ENCODE measurements at places on chromosomes 11 and 22.

- DNase-seq, result no peak
Observed at GRCh38 chr22:46887978-46888377, 125.5 kb downstream of the TBC1D22A start.

GRCh38 chr11:17164361-17165246 lies 43.2 kb downstream of the PIK3C2A start:
- DNase-seq, result no peak

DNA sequence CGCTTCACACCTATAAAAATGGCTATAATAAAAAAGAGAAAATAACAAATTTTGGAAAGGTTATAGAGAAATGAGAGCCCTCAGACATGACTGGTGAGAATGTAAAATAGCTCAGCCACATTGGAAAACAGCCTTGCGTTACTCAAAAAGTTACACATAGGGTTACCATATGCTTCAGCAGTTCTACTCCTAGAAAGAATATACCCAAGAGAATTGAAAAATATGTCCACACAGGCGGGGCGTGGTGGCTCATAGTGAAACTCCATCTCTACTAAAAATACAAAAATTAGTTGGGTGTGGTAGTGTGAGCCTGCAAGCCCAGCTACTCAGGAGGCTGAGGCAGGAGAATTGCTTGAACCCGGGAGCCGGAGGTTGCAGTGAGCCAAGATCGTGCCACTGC lies 7.6 kb upstream of the JHY start:
- no peak for DNase-seq

DNA sequence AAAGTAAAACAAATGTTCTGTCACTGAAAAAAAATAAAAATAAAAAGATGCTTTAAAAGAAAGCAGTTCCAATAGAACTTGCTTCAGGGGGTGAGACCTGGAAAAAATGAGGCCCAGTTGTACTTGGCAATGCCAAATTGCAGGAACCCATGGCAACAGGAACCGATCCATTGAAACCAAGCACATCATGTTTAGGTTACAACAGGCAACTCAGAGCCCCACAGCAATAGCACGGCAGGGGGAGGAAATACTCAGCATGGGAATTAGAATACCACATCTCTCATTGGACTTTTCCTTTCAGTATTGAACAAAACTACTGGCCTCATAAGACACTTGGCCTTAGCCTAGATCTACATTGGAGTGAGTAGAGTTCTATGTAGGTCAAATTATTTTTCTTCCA lies 84.3 kb downstream of the MSANTD4 start:
- DNase-seq, result peak; percentile 84
